ENCODE measurements at places on chromosomes 1 and 21.

DNA sequence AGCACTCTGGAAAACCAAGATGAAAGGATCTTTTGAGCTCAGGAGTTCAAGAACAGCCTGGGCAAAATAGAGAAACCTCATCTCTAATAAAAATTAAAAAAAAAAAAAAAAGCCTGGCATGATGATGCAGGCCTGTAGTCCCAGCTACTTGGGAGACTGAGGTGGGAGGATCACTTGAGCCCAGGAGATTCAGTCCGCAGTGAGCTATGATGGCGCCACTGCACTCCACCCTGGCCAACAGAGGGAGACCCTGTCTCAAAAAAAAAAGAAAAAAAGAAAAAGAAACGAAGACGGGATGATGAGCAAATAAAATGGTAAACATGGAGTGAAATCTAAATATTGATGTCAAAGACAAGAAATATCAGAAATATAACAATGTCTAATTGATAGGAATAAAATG, 31.6 kb downstream of the ATP2B4 start:
- DNase-seq: no peak

- no peak for DNase-seq
Measured at GRCh38 chr1:48214820-48215219, 7.7 kb upstream of the SLC5A9 start.

DNA sequence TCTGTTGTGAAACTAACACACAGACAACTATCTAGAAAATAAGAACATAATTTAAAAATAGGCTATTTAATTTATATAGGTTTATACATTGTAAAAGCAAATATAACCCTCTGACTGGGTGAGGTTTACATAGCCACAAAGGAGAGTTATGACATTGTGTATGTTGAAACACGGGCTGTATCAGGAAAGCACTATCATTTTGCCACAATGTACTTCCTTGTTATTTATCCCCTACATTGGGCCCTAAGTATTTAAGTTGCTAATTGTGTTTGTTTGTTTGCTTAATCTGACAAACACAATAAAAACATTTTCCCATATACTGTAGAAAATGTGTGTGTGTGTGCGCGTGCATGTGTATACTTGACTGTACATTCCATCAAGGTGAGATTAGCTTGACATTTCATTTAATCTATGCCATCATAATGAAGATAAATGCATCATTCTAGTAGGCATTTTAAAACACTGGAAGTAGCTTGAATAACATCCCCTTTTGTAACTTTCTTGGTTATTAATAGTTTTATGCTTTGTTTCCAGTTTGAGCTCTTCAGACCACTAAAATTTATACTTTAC, 72.1 kb downstream of the RGS13 start:
- no peak for DNase-seq

DNA sequence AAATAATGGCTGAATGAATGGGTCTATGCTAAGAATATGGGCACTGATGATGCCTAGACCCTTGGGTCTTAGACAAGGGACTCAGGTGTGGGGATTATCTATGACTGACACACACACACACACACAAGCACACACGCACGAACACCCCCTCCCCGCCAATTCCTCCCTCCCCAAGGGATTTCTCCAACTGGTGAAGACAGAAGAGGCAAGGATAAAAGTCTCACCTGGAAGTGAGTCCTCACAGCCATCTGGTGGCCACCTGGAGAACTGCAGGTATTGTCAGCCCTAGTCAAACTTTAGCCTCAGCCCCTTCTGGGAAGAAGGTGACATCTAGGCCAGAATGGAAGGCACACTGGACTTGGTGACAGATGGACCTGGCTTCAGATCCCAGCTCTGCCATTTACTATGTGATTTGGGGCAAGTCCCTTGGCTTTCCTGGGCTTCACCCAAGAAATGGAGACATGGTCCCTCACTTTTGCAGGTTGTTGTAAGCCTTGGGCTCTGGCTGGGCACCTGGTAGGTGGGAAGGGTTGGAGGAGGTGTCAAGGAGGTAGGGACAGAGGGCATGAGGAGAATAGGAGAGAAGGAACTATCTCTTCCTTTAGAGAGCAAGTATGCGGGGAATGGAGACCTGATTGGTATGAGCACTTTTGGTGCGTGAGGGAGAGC, 4.0 kb upstream of the GPR3 start:
- no peak for DNase-seq

GRCh38 chr1:234475167-234475793, 3.7 kb downstream of the TARBP1 start:
- DNase-seq: no peak

- peak; percentile 13 for DNase-seq
Measured at GRCh38 chr21:38679534-38679933, 126.2 kb upstream of the ETS2 start.

DNA sequence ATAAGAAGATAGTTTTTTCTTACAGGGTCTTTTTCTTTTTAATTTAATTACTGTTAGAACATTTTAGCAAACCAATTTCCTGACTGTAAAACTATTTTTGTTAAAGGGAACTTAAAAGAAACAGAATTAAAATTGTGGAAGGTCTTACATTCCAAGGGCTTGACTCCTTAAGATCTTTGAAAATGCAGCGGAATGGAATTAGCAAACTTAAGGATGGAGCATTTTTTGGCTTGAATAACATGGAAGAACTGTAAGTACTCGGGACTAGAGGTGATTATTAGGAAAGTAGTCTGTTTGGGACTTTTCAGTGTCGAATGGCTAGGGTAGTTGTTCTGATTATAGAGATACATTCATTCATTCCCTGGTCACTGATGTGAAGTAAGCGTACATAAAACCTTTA, 21.5 kb downstream of the LRIG2 start:
- DNase-seq: no peak

DNA sequence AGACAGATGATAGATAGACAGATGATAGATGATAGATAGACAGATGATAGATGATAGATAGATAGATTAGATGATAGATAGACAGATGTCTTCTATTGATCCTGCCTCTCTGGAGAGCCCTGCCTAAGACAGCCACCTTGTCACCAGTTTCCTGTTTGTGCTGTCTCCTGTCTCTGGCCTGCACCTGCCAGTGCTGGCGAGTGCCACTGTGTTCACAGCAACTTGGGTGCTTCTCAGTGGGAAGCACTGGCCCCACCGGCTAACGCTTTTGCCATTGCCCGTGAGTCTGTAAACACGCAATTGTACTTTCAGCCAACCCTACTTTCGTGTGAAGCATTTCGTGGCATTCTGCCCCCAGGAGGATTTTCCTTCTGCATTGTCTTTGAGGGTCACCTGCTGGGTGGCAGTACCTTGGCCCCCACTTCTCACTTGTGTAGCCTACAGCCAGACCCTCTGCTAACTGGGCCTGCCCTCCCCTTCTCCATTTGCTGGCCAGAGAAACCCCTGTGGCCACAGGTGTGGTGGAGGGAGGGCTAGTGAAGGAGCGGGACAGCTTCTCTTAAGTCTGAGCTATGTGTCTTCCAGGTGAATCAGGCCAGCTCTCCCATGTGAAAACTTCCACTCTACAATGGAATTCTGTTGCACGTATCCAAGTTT, 23.4 kb upstream of the PDE9A start:
- no peak for DNase-seq

GRCh38 chr1:230797942-230798365, 50.8 kb downstream of the CAPN9 start:
- peak; percentile 70 for DNase-seq

DNA sequence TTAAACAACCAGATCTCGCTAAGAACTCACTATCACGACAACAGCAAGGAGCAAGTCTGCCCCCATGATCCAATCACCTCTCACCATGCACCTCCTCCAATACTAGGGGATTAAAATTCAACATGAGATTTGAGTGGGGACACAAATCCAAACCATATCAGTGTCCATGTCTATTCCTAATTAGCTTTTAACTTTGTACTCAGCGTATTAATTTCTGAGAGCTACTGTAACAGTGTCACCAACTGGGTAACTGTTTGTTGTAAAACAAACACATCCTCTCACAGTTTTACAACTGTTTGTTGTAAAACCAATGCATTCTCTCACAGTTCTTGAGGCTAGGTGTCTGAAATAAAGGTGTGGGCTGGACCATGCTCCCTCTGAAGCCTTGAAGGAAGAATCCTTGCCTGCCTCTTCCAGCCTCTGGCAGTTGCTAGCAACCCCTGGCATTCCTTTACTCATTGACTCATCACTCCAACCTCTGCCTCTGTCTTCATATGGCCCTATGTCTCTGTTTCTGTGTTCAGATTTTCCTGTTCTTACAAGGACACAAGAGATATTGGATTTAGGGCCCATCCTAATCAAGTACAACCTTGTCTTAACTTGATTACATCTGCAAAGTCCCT, 121.2 kb downstream of the LTN1 start:
- peak; percentile 4 for DNase-seq

DNA sequence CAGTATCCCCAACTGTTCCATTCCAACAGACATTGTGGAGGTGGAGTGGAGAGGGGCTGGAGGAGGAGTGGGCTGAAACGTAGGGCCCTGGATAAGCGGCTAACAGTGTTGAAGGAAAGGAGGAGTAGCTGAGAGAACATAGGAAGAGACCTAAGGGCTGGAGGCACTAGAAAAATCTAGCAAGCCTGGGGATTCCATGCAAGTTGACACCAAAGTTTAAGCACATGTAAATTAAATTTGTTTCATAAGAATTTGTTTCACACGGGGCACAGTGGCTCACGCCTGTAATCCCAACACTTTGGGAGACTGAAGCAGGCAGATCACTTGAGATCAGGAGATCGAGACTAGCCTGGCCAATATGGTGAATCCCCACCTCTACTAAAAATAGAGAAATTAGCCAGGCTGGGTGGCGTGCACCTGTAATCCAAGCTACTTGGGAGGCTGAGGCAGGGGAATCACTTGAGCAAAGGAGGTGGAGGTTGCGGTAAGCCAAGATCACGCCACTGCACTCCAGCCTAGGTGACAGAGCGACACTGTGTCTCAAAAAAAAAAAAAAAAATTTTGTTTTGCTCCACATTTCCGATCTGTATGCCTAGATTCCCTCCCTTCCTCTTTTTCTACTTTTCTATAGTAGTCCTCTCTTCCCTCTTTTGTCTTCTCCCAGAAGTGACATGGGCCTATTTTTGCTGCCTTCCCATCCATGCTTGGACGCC, 530 bp upstream of the CD244 start:
- DNase-seq: no peak

- DNase-seq: no peak
Measured at GRCh38 chr1:53061859-53062707, at the start of gene PODN. Gene PODN (plus strand): TSS chr1:53062213. CDS start chr1:53069856, 7,643 bp downstream.

DNA sequence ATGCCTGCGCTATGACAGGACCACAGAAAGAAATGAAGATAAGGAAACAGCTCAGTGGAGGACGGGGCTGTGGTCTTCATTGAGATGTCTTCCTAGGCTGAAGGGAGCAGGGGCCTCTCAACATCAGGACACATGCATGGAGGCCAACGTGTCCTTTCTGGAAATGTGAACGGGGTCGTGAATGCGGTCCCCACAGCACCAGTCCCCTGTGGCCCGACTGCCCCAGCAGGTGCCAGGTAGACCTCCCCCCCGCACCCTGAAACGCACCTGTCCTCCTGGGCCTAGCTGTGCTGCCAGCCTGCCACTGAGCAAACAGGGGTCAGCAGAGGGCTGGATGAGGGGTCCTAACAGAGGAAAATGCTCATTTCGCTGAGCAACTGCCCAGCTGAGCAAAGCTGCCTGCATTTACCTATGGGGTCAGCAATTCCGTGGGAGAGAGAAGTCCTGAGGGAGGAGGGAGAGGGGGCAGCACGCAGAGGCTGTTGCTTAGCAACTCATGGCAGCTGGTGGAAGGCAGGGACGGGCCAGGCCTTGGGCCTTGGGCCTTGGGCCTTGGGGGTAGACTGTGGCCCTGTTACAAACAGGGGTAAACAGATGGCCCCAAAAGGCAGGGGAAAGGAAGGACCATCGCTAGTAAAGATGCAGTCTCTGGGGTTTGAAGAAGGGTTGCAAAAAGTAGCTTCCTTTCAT, 77.4 kb downstream of the NPHP4 start:
- DNase-seq: no peak

DNA sequence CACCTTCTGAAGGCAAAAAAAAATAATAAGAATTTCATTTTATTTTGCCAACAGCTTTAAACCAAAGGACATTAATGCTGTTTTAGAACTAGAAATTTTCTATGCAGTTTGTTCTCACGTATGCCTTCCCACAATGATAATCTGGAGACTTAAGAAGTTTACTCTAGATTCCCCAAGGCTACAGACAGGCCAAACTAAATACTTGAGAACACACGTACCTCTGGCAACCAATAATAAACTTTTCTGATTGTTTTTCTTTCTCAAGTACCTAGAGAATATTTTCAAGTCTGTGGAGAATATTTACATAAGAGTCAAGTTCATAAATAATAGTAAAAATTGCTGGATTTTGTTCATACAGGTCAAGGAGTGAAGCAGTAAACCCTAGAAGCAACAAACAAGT, 15.9 kb downstream of the CLDN8 start:
- DNase-seq: no peak

GRCh38 chr1:1529321-1529720, 11.1 kb downstream of the TMEM240 start:
- no peak for DNase-seq

DNA sequence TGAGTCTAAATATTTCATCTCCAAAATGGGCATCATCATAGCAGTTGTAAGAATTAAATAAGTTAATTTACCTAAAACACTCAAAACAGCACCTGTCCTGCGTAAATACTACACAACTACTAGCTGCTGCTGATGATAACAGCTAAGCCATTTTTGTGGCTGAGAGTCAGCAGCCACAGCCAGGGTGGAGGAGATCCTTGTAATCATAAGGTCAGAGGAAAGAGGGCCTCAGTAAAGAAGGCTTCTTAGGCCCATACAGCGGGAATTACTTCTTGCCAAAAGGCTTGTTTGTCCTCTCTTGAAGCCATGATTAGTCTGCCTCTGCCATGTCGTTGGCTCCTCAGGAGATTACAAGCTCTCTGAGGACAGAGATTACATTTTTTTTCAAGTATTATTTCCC, 245.0 kb downstream of the FGGY start:
- no peak for DNase-seq
